Pancreas (tissue), 10 donors: ENCODE measurements at places on chromosomes 7 and 10.

- DNase-seq: no peak
These were observed 174.7 kb upstream of the TNRC18 start for GRCh38 chr7:5598261-5598761.

DNA sequence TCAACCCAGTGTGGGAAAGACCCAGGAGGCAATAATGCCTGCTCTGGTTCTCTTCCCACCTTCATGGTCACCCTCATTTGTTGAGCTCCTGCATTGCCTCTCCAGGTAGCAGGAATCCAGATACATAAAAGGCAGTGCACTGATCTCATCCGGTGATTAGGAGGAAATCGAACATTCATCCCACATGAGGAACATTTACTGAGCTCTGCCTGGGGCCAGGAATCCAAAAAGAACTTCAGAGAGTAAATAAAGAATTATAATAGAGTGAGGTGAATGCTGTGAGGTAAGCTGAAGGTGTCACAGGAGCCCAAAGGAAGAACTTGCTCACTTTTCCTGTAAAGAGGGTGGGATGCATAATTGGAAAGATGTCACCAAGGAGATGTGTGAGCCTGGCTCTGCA, 121.2 kb downstream of the RALA start:
- DNase-seq: no peak

GRCh38 chr7:69246758-69247157, 351.5 kb upstream of the AUTS2 start:
- no peak for DNase-seq

DNA sequence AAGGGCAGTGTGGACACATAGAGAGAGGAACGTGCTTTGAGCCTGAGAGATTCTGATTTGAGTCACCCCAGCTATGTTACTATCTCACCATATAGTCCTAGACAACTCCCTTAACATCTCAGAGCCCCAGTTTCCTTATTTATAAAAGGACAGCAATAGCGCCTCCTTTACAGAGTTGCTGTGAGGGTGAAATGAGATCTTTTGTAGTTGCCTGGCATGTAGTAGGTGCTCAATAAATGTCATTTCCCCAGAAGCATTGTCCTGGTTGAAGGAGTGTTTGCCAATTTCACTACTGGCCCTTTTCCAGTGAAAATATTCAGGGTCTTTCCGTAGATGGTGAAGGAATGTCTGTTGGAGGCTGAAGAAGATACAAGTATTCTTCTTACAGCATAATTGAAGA, 51.3 kb upstream of the FAM180A start:
- no peak for DNase-seq

- DNase-seq: no peak
These were observed 5.7 kb downstream of the PLCE1 start for GRCh38 chr10:93999401-93999851.

DNA sequence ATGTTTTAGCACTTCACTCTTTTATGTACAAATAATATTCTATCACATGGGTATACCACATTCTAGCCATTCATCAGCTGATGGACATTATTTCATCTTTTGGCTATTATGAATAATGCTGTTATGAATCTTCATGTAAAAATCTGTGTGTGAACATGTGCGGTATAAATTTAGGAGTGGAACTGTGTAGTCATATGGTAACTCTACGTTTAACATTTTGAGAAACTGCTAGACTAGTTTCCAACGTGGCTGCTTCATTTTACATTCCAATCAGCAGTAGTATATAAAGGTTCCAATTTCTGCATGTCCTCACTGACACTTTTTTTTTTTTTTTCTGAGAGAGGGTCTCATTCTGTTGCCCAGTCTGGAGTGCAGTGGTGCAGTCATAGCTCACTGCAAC, 8.3 kb downstream of the RAMP3 start:
- DNase-seq: no peak

DNA sequence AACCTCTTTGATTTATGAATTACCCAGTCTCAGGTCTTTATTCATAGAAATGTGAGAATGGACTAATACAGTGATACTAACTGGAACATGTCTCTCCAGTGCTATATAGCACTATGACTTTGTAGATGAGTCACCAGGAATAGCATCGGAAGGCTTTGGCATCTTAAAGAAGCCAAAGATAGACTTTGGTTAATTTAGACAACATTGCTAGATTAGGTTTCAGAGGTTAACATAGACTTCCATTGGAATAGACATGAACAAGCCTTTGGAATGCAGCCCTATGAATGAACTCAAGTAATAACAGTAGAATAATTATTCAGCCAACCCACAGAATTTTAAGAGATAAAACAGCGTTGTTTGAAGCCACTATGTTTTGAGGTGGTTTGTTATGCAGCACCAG, 169.2 kb downstream of the HGF start:
- no peak for DNase-seq

DNA sequence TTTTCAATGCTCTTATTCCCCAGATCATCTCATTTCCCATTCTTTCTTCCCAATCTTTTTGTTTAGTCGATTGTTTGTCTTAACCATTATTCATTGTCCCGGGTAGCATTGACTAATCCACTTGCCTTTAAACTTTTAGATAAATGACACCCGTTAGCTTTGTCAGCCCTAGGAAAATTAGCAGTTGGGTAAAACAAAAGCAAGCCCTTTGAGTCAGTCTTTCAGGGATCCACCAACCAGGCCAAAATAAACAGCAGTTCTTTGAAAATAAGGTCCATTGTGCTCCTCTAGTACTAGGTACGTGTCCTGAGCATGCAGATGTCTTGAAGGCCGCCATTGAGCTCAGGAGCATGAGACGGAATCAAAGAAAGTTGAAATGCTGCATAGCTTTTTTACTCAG, 369.7 kb upstream of the MYO3A start:
- DNase-seq: no peak
